ENCODE measurements at places on chromosomes 6 and 20. TPM values are rescaled to one million over a fixed set of nuclear protein-coding genes. Genes with fewer than 3 reads are reported as not detected.

Gene LINC00237
- total RNA-seq: not detected

GRCh38 chr20:56322681-56323080 lies 36.1 kb upstream of the FAM210B start:
- no peaks in the 10 kb centered on the region for H3K36me3 ChIP-seq
- H3K4me1 ChIP-seq: no peaks in the 10 kb centered on the region
- no peak overlapping the region for H3K4me3 ChIP-seq
- DNase-seq: no peak
- H3K27me3 ChIP-seq: peaks cover 2% of the 10 kb centered on the region

GRCh38 chr20:37295001-37295400 lies 5.5 kb downstream of the MANBAL start:
- no peak for DNase-seq
- no peak overlapping the region for H3K27ac ChIP-seq
- H3K27me3 ChIP-seq: no peaks in the 10 kb centered on the region
- no peak overlapping the region for H3K4me3 ChIP-seq
- peaks cover 3% of the 10 kb centered on the region for H3K36me3 ChIP-seq

GRCh38 chr20:21302664-21303060 lies 469 bp upstream of the XRN2 start:
- DNase-seq: no peak
- H3K4me3 ChIP-seq: peak overlapping the region; percentile 76
- H3K4me1 ChIP-seq: peaks cover 25% of the 10 kb centered on the region
- H3K27me3 ChIP-seq: peaks cover 3% of the 10 kb centered on the region
- peak overlapping the region; percentile 83 for H3K27ac ChIP-seq

Gene SLC17A1
- total RNA-seq: not detected

GRCh38 chr6:16832721-16833120 lies 71.5 kb upstream of the ATXN1 start:
- no peak for DNase-seq
- H3K4me1 ChIP-seq: peaks cover 2% of the 10 kb centered on the region
- no peaks in the 10 kb centered on the region for H3K27me3 ChIP-seq
- no peaks in the 10 kb centered on the region for H3K36me3 ChIP-seq
- H3K4me3 ChIP-seq: no peak overlapping the region

GRCh38 chr6:111844376-111844775 lies 28.9 kb downstream of the FYN start:
- peaks cover 83% of the 10 kb centered on the region for H3K4me1 ChIP-seq
- peak overlapping the region; percentile 75 for H3K27ac ChIP-seq
- H3K4me3 ChIP-seq: no peak overlapping the region
- no peak for DNase-seq
- H3K27me3 ChIP-seq: no peaks in the 10 kb centered on the region

Gene HSP90AB1
- total RNA-seq: 400 TPM

DNA sequence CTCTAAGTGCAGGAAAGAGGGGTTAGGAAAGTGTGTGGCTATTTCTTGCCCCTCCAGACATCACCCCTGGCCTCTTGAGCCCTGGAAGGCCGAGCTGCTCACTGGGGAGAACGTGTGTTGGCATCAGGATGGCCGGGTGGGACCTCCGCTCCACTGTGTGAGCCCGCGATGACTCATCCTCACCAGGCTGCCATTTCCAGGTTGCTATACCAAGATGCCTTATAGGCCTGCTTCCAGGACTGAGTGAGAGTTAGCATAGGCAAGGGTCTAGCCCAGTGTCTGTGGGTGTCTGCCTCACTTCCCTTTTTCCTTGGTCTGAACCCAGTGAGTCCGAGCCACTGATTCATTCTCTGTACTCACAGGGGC lies 105.0 kb downstream of the MRPL14 start:
- DNase-seq: no peak
- H3K36me3 ChIP-seq: no peaks in the 10 kb centered on the region
- H3K4me1 ChIP-seq: no peaks in the 10 kb centered on the region
- H3K4me3 ChIP-seq: no peak overlapping the region

Gene PMEPA1
- 27.8 TPM for total RNA-seq

Gene TSPYL1
- 86.8 TPM for total RNA-seq

- DNase-seq: no peak
- no peaks in the 10 kb centered on the region for H3K27me3 ChIP-seq
- no peak overlapping the region for H3K4me3 ChIP-seq
- H3K27ac ChIP-seq: no peak overlapping the region
Measured at GRCh38 chr6:13718123-13718458, 6.5 kb upstream of the RANBP9 start.

DNA sequence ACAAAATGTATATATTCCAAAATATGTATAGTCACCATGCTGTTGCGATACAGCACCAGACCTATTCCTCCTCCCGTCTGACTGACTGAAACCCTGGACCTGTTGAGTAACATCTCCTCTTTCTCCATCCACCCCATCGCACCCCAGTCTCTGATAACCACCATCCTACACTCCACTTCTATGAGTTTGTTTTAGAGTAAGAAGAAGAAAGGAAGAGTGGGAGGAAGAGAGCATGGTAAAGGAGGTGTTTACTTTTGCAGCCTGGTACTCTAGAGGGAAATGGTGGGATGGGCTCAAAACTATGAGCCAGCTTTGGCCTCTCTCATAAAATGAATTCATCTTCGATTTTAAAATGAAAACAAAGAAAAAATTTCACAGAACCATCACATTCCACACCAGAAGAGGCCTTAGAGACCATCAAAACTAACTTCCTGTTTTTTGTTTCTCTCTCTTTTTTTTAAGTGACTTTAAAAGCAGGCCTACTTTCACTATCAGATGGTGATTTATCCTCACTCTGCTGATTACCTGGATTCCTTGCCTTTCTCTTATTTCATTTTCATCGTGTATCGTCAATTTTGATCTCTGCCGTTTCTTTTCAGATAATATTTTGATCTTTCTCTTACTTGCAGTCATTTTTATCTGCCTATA lies 16.8 kb upstream of the FUCA2 start:
- H3K27ac ChIP-seq: peak overlapping the region; percentile 74
- no peak overlapping the region for H3K4me3 ChIP-seq
- no peak for DNase-seq
- no peaks in the 10 kb centered on the region for H3K27me3 ChIP-seq
- no peaks in the 10 kb centered on the region for H3K36me3 ChIP-seq

- no peaks in the 10 kb centered on the region for H3K36me3 ChIP-seq
- no peak overlapping the region for H3K4me3 ChIP-seq
- DNase-seq: no peak
- no peak overlapping the region for H3K27ac ChIP-seq
Measured at GRCh38 chr6:131033631-131034030, 29.4 kb downstream of the EPB41L2 start.

DNA sequence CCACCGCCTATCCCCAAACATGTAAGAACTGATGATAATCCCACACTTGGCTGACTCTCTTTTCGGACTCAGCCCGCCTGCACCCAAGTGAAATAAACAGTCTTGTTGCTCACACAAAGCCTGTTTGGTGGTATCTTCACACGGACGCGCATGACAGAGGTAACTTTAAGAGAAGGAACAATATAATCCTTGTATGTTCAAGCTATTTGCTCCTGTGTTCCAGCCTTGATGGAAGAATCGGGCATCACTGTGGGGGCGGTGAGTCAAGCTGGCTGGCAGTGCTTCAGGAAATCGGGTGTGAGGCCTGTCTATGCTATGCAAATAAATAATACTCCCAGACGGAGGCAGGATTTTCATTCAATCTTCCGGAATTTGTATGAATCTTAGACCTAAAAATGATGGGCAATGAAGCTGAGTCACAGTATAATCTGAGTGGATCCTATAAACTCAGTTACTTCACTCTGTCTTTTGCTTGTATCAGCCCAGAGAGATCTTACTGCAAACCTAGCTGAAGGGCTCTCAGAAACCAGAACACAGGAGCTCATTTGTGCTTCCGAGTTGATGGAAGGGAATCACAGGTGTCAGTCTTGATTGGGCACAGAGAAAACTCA lies 45.2 kb upstream of the NT5E start:
- no peak overlapping the region for H3K4me3 ChIP-seq
- H3K27me3 ChIP-seq: no peaks in the 10 kb centered on the region
- H3K4me1 ChIP-seq: peaks cover 13% of the 10 kb centered on the region
- no peak overlapping the region for H3K27ac ChIP-seq
- DNase-seq: no peak

Gene TFAP2B
- total RNA-seq: not detected

DNA sequence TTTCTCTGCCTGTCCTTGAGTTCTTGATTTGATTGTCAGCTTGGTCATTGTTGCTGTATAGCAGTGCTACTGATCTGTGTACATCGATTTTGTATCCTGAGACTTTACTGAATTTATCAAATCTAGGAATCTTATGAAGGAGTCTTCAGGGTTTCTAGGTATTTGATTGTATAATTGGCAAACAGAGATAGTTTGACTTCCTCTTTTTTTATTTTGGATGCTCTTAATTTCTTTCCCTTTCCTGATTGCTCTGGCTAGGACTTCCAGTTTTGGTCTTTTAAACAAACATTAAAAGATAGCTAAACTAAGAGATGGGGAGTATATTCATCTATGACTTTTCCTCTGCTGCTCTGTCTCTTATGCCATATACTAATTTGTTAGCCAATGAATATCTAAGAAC lies 62.4 kb downstream of the NCOA7 start:
- no peak overlapping the region for H3K27ac ChIP-seq
- no peak overlapping the region for H3K4me3 ChIP-seq
- H3K4me1 ChIP-seq: no peaks in the 10 kb centered on the region
- DNase-seq: no peak

Gene LY6G5C
- 5.8 TPM for total RNA-seq

DNA sequence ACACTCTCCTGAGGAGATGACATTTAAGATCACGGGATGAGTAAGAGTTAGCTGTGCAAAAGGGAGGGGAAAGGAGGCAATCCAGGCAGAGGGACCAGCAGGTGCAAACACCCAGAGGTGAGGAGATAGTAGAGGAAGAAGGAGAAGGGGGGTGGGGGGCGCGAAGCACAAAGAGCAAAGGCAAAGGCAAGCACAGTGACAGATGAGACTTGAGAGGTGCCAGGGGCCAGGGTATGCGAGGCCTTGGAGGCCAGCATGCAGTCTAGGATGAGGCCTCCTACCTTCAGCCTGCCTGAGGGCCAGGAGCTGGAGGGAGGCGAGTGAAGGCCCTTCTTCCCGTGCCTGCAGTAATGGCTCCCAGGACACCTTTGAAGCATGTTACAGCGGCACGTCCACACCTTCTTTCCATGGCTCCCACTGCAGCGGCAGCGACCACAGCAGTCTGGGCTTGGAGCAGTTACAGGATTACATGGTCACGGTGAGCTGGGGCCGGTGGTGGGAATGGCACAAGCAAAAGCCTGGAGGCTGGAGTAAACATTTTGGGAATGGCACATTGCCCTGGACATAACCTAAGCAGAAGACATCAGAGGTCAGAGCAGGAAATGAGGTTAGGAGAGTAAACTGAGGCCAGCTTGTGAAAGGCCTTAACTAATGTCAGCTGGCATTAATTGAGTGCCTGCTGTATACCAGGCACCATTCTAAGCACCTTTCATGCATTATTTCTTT lies 18.6 kb downstream of the CCM2L start:
- peaks cover 8% of the 10 kb centered on the region for H3K4me1 ChIP-seq
- no peaks in the 10 kb centered on the region for H3K27me3 ChIP-seq
- DNase-seq: no peak
- H3K4me3 ChIP-seq: no peak overlapping the region

- H3K36me3 ChIP-seq: no peaks in the 10 kb centered on the region
- H3K27ac ChIP-seq: no peak overlapping the region
- H3K4me1 ChIP-seq: no peaks in the 10 kb centered on the region
- no peaks in the 10 kb centered on the region for H3K27me3 ChIP-seq
- DNase-seq: no peak
- H3K4me3 ChIP-seq: no peak overlapping the region
Measured at GRCh38 chr6:126535595-126535994, 195.7 kb downstream of the CENPW start.

DNA sequence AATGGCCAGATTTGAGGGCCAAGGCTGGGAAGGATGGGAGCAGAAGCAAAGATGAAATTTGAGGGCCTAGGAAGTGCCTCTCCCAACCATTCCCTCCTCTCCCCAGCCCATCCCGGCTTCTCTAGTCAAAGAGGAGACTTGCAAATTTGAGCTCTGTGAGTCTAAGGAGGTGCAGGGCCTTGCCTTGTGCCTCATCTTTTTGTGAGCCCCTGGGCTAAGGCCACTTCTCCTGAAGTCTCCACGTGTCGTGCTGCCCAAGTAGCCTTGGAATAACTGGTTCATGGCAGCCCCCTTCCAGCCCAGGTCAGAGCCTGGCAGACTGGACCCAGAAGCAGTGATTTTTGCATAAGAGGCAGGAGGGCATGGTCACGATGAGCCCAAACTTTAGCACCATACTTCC lies 6.7 kb downstream of the PTGIS start:
- H3K27ac ChIP-seq: no peak overlapping the region
- no peak for DNase-seq
- H3K36me3 ChIP-seq: no peaks in the 10 kb centered on the region
- no peak overlapping the region for H3K4me3 ChIP-seq

Gene BPI
- not detected for total RNA-seq

DNA sequence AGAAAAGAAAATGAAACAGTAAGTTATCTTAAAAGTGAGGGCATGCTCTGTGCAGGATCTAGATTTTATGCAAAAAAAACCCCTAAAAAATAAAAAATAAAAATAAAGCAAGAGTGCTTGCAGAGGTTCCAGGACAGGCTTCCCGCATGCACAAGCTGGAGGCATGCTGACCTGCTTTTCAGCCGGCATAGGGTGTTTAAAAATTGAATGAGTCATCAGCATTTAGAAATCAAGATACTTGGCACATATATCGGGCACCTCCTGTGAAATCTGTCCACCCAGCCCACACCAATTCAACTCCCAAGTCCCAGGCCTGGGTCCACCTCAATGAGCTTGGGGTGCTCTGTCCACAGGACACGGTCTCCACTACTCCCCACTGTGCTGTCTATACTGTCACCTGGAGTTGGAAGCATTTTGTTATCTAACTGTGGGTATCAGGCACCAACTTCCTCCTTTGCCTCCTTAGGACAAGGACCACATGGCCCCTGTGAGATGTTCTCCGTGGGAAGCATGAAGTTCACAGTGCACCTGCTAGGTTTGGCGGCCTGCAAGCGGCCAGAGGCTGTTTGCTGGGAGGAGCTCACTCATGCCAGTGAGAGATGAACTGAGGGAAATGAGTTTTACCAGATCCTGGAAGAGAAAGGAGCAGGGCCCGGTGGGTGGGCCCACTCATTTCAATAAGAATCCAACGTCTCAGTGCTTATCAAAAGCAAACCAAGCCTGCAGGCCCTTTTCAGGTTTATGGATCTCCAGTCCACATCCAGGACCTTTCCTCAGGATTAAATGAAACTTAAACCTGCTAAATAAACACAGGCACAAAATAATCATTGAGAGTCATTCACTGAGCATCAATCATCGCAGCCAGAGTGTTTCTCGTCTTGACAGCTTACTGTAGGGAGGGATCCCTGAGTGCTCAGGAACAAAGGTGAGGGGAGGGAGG lies 121.1 kb downstream of the FOXA2 start:
- H3K4me1 ChIP-seq: no peaks in the 10 kb centered on the region
- H3K27ac ChIP-seq: no peak overlapping the region
- H3K27me3 ChIP-seq: no peaks in the 10 kb centered on the region
- no peaks in the 10 kb centered on the region for H3K36me3 ChIP-seq
- no peak for DNase-seq
- no peak overlapping the region for H3K4me3 ChIP-seq

GRCh38 chr6:41441598-41442351 lies 104.4 kb upstream of the FOXP4 start:
- H3K36me3 ChIP-seq: no peaks in the 10 kb centered on the region
- DNase-seq: no peak
- peak overlapping the region; percentile 52 for H3K27ac ChIP-seq
- peaks cover 45% of the 10 kb centered on the region for H3K27me3 ChIP-seq

Gene GPR63
- total RNA-seq: 0.67 TPM

Data from T-cell (primary cell).